ENCODE measurements at places on chromosomes 13 and 19. TPM values are rescaled to one million over a fixed set of nuclear protein-coding genes. Genes with fewer than 3 reads are reported as not detected.

GRCh38 chr19:49602806-49603205 is 11.8 kb downstream of the PRR12 start:
- DNase-seq = no peak

DNA sequence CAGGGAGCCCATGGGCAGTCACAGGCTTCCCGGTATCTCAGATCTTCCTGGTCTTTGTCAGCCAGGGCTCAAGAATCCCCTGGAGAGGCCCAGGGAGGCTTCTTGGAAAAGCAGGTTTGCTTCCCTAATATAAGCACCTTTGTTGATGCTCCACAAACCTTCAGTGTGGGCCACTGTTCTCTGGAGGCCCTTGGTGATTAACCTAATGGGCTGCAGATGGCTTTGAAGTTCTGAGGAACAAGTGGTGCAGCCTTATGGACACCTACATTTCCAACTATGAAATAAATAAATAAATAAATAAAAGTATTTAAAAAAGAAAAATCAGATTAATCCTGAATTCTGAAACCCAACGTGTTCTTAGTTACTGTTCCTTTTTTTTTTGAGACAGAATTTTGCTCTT is at the start of gene BSPH1:
BSPH1 (minus strand) TSS at position 101 of the 400 bp plus-strand sequence; CDS start at position 12, 89 bp downstream.
- DNase-seq = no peak

DNA sequence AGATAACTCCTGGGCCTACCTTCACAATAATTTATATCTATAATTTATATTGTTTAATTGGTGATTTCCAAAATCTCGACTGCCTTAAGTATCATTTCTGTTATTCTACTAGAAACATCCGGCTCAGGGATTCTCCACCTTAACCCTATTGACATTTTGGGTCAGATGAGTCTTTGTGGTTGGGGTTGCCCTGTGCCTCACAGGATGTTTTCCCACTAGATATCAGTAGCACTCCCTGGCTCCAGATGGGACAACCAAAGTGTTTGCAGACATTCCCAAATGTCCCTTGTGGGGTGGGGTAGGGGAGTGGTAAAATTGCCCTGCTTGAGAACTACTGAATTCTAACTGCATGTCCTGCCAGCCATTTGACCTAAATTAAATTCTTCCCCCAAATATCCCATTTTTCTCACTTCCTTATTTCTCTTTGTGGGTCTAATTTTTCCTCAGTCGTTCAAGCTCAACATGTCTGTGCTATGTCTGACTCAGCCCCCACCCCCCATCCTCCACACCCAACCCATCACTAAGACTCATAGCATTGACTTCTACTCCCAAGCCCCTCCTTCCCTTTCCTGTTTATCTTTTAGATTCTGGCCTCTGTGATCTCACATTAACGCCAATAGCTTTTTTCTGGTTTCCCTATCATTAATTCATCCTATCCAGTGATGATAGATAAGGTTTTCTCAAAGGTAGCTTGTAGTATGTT is 545.1 kb downstream of the EFNB2 start:
- DNase-seq = no peak

DNA sequence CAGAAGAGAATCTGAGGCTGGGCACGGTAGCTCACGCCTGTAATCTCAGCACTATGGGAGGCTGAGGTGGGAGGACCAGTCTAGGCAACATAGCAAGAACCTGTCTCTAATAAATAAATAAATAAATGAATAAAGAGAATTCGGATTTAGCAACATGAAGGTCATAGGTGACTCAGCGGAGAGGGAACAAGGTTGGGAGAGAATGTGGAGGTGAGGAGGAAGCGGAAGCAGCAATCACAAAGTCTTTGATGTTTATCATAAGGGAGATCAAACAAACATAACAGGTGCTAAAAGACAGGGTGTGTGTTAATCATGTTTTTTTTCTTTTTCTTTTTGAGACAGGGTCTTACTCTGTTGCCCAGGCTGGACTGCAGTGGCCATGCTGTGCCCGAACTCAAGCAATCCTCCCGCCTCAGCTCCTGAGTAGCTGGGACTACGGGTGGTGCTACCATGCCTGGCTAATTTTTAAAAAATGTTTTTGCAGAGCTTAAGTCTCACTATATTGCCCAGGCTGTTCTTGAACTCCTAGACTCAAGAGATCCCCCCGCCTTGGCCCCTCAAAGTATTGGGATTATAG is 16.3 kb downstream of the PBX4 start:
- DNase-seq = no peak

GRCh38 chr13:72379581-72379980 is 347.8 kb downstream of the MZT1 start:
- no peak for DNase-seq

- DNase-seq = no peak
Measured at GRCh38 chr19:51796195-51796679, 1.3 kb downstream of the FPR3 start.

Gene CGB2
- total RNA-seq = not detected

Gene TEAD2
- 22.9 TPM for total RNA-seq

Gene NUFIP1
- total RNA-seq = 9.3 TPM

Gene CEACAM8
- not detected for total RNA-seq
